ENCODE measurements at places on chromosomes 2 and 18.

DNA sequence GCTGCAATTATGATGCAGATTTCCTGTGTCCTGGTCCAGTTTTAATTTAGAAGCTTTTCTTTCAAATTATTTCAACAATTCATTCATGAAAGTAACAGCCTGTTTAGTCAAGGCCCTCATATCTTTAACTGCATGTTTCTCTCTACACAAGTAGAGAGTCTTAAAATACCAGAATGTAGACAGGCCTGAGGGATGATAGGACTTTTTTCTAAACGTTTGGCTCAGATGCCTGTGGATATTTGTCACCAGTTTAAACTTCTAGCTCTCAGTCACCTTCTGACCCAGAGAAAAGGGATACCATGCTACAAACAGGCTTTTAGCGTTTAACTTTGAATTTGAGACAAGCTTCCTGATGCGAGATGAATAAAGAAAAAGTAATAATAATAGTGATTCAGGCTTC lies 15.7 kb downstream of the COL5A2 start:
- DNase-seq, result no peak

- no peak for DNase-seq
These were observed 5.8 kb upstream of the ANTXR1 start for GRCh38 chr2:69007169-69007568.

DNA sequence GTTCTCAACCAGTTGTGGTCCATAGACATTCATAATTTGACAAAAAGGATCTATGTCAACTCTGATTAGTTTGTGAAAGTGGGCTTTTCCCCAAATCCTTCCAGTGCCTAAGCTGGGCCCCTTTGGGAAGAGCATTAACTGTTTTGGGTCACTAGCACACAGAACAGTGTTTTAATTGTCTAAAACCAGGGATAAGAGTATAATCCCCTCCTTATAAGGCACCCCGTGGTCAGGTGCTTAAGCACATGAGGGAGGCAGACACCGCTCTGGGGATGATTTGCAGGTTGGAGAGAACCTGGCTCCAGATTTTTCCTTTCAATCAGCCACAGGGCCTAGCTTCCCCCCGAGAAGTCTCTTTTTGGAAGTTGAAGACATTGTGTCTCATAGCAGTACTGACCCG lies 53.6 kb upstream of the RFX8 start:
- DNase-seq, result peak; percentile 74

- DNase-seq, result no peak
These were observed 27.1 kb upstream of the ZC3H15 start for GRCh38 chr2:186459009-186459408.

GRCh38 chr18:9711361-9712129 lies 3.4 kb downstream of the RAB31 start:
- DNase-seq, result no peak

GRCh38 chr2:185787227-185788145 lies 48.9 kb downstream of the FSIP2 start:
- DNase-seq, result no peak

DNA sequence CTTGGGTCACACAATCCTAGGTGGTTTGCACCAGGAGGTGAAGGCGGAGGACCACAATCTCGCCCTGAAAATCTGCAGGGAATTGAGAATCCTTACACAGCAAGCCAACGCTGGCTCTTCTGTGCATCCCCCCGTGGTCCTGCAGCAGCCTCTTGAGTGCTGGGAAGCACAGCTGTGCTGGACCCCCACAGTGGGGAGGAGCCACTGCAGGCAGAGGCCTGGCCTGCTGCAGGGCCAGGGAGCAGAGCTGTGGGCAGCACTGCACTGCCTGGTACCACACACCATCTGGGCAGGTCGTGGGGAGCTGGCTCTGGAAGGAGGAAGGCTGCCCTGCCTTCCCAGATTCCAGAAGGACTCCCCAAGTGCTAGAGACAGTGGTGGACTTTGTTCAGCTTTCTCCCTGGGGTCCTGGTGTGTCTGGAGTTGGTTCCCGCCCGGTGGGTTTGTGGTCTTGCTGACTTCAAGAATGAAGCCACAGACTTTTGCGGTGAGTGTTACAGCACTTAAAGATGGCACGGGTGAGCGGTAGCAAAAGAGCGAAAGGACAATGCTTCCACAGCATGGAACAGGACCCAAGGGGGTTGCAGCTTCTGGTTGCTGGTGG lies 106.3 kb downstream of the FAM168B start:
- no peak for DNase-seq

GRCh38 chr2:112818094-112818902 lies 18.3 kb downstream of the IL1B start:
- no peak for DNase-seq

GRCh38 chr2:15259356-15259756 lies 301.8 kb downstream of the NBAS start:
- DNase-seq, result no peak

- no peak for DNase-seq
These were observed 1084.7 kb upstream of the NXPH2 start for GRCh38 chr2:139864821-139865302.

DNA sequence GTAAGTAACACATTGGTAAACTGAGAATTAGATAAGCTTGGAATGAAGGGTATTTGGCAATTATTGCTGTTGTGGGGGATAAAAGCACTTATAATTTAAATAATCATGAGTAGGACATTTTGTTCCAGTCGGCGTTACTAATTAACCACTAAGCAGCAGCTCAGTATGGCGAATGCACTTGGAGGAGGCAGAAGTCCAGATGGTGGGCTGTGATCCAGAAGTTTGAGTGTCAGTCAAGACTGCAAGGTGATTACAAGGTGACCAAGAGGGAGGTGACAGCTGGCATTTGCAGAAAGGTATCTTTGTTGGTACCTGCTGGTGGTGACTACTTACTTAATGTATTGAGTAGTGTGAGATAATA lies 643.6 kb upstream of the FAM98A start:
- DNase-seq, result no peak

- DNase-seq, result no peak
These were observed 205.5 kb downstream of the FBXO15 start for GRCh38 chr18:73942081-73942625.

GRCh38 chr2:198314559-198315153 lies 510.3 kb downstream of the PLCL1 start:
- no peak for DNase-seq

Measured in retinal pigment epithelial cell (primary cell).